ENCODE measurements at places on chromosomes 2 and 18.
A peak's percentile ranks its signal among the peaks of the same experiment; 100 is the strongest.

- DNase-seq: no peak
These were observed 155.2 kb downstream of the SH3BP4 start for GRCh38 chr2:235106874-235107639.

DNA sequence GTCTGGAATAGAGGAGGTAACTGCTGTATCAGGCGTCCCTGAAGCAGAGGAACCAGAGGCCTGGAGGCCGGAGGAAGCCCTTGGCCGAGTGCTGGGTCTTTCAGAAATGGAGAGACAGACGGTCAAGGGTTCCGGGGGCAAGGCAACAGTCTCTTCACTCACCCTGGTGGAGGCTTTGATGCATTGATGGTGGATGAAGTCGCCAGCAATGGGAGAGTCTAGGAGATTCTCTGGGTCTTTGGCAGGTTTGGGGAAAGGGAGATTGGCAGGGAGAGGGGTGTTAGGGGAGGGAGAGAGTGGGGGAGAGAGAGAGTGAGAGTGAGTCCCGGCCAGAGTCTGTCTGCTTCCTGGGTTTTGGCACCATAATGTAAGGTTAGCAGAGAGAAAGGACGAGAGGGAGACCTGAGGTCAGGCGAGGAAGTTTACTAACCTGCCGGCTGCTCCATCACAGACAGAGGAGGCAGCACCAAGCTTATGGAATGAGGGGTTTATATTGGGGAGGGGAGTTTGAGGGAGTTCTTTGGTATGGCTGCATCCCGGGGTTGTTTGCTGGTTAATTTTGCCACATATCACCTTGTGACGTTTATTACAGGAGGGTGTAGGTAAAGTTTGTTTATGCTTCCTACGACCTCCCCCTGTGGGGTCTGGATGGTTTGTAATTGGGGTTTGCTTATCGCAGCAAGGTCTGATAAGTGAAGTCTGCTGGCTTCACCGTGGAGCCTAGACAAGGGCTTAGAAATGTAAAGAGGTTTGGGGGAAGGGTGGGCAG is 19.6 kb downstream of the COMMD1 start:
- DNase-seq: no peak

GRCh38 chr2:191020742-191021381 is 6.9 kb upstream of the STAT1 start:
- DNase-seq: no peak

- DNase-seq: no peak
These were observed 550.1 kb upstream of the DCC start for GRCh38 chr18:51789871-51790270.

DNA sequence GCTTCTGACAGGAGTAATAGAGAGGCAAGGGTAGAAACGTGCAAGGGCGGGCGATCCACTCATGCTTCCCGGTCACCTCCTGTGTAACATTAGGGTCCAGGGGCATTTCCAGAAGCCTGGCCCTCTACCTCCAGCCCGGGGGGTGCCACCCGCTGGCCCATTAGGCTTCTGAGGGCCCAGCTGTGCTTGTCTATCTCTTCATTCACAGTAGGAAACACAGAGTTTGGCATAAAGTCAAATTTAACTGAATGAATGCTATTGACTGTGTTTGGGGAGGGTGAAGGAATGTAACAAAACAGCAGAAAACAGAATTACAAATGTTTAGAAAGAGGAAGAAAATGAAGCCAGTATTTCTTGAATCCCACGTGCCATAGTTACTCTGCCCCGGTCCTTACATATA is 112.4 kb upstream of the SLC66A3 start:
- no peak for DNase-seq

- no peak for DNase-seq
These were observed 61.8 kb upstream of the CTDP1 start for GRCh38 chr18:79617511-79618500.

DNA sequence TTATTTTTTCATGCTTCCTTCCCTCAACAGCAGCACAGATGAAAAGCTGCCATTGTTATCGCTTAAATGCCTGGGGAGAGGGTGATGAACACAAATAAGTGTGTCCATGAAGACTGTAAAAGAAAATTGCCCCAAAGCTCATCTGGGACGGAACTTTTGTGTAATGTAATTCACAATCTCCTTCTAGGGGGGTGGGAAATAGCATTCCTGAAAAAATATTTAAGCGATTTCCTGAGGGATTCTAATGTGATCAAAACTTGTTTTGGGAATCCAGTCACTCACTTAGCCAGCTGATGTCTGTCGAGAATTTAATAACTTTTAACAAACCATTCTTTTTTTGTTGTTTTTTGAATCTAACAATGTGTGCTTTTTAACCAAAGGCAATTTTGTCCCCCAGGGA is 427.9 kb downstream of the PLCL1 start:
- DNase-seq: no peak

GRCh38 chr2:165245081-165245793 is 6.0 kb downstream of the SCN2A start:
- DNase-seq: no peak

DNA sequence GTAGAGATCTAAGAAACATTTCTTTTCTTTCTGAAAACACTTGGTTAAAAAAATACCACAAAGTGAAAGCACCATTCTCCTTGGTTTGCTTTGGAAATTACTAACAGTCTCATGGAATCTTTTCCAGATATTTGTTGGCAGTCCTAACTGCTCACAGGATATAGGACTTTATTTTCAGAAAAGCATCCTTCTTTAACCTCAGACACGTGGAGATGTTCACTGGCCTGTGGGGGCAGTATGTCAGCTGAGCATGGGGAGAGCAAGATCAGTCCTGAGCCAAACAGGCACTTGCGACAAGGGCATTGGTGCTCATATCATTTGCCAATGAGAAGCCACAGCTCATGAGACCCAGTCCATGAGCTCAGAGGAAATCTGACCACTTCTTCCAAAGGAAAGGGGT is 371.9 kb downstream of the NBAS start:
- no peak for DNase-seq

- no peak for DNase-seq
These were observed 108.7 kb upstream of the RAB6C start for GRCh38 chr2:129870685-129871241.

GRCh38 chr2:47644351-47644750 is 138.6 kb upstream of the MSH6 start:
- DNase-seq: no peak

- no peak for DNase-seq
These were observed 12.8 kb downstream of the PXDN start for GRCh38 chr2:1731447-1731962.

- DNase-seq: no peak
These were observed 17.7 kb downstream of the TUBB6 start for GRCh38 chr18:12325726-12326245.

DNA sequence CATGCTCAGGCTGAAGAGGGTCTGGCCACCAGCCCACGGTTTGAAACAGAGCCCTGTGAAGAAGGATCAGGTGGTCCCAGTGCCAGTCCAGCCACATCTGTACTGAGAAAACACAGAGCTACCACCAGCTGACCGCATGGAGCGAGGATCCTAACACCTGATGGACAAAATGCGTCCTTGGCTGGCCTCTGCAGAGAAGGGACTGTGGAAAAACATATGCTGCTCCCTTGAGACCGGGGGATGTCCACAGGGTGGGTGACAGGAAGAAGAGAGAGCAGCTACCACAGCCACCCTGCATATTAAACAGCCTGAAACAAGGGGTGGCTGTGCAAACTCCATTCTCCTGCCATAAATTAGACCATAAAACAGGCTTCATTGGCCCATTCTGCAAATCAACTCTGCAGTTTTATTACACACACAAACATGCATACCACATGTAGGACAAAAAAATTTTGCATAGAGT is 137.2 kb downstream of the BCL2 start:
- no peak for DNase-seq

- DNase-seq: no peak
These were observed 58.8 kb downstream of the BOD1L2 start for GRCh38 chr18:57205641-57206040.

GRCh38 chr2:205696331-205696926 is 14.1 kb downstream of the NRP2 start:
- no peak for DNase-seq

GRCh38 chr2:182349268-182349667 is 77.6 kb downstream of the PDE1A start:
- no peak for DNase-seq

GRCh38 chr2:201854221-201854801 is 48.0 kb downstream of the CDK15 start:
- DNase-seq: no peak

GRCh38 chr2:15177103-15177502 is 384.0 kb downstream of the NBAS start:
- DNase-seq: peak; percentile 30

GRCh38 chr2:215466097-215466909 is 30.4 kb upstream of the FN1 start:
- DNase-seq: no peak

GRCh38 chr2:85413592-85414420 is 3.6 kb upstream of the CAPG start:
- no peak for DNase-seq

DNA sequence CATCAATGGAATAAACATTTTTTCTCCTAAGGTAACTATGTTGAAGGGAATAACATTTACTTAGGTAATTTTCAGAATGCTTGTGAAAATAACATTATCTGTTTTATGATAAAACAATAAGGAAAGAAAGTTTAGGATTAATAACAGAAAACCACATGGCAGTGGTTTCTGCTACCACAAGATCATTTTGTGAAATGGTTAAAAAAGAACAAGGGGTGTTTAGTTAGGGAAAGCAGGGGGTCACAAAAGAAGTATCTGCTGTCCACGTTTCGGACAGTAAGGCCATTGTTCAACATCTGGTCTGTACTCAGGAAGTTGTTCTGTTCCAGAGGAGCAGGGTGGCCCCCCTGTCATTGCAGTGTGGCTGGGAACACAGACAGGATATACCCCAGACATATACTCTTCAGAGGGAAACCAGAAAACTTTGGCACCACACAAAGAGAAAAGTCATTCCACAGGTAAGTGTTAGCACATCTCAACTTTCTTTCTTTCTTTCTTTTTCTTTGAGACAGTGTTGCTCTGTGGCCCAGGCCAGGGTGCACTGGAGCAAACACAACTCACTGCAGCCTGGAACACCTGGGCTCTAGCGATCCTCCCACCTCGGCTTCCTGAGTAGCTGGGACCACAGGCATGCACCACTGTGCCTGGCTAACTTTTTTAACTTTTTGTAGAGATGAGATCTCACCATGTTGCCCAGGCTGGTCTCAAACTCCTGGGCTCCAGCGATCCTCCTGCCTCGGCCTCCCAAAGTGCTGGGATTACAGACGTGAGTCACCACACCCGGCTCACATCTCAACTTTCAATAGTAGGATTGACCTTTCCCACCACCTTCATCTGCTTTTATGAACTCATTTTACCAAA is 14.8 kb upstream of the ARL5A start:
- no peak for DNase-seq

DNA sequence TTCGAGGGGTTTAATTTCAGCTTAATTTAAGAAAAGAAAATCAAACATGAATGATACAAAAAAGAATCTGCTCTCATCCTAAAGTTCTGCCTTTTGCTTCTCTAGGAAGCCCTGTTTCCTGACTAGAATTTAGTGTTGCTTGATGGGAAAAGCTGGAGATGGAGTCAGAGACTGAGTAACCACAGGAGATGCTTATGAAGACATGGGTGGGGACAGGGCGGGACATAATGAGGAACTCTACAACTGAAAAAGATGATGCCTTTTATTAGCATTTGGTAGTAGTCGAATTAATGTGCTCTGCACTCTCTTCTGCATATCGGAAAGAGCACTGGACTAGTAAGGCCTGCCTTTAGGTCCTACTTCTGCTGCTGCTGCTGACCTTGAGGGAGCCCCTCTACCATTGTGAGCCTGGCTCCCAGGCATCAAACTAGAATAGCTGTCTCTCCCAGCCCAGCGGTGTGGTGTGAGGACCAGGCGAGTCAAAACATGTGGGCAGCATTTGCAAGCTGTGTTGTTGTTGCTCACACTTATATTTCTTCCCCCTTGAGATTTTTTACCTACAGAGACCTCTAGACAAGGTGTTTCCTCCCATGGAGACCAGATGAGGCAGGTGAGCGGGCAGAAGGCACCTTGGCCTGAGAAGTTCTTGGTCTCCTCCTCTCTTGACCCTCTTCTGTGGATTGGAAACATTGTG is 61.5 kb downstream of the INPP4A start:
- DNase-seq: no peak

DNA sequence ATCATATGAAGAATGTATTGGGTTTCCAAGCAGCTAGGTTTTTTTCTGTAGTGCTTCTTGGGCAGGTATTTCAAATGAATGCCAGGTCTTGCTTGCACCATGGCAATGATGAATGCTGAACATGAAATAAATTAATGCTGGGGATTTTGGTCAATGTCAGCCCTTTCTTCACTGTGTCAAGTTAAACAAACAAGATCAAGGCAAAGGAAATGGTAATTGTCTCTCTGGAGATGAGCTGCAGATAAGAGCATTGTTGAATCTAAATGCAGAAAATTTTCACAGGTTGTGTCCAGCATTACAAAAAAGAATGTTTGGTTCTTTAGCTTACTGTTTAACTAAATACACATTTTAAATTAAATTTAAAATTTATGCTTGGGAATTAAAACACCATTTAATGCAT is 144.3 kb downstream of the GPD2 start:
- DNase-seq: no peak

GRCh38 chr2:11710210-11710609 is 36.2 kb upstream of the LPIN1 start:
- no peak for DNase-seq

DNA sequence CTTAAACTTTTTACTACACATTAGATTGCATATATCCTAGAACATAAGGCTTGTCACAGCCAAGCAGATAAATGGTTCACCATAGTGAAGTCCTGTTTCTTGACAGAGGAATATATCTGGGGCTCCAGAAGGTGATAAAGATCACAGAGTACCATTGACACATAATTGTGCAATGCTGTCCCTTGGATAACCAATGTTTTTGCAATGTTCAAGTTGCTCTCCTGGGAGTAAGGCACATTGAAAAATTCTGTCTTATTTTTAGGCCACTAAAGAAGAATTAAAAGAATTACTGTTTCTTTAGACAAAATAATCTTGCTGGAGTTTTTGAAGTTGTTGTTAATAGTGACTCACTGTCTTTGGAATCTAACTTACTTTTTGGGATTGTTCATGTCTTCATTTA is 1132.8 kb downstream of the LRP1B start:
- DNase-seq: no peak

GRCh38 chr2:171169333-171169732 is 8.6 kb upstream of the TLK1 start:
- no peak for DNase-seq

- DNase-seq: no peak
These were observed 218.1 kb downstream of the WDR7 start for GRCh38 chr18:56869189-56869777.
